ENCODE measurements at places on chromosomes 2 and 18. TPM values are rescaled to one million over a fixed set of nuclear protein-coding genes. Genes with fewer than 3 reads are reported as not detected.

The C2orf66 gene
- total RNA-seq = not detected

The TOGARAM2 gene
- not detected for total RNA-seq

The CYP20A1 gene
- total RNA-seq = 22.4 TPM

The TMEM182 gene
- total RNA-seq = 4.3 TPM

The FHOD3 gene
- under 0.01 TPM for total RNA-seq

The RAB6D gene
- total RNA-seq = not detected

Data from cardiac atrium fibroblast (primary cell).